A549 treated with GW870086 at 1 μM for 4 hours (cell line): ENCODE measurements at places on chromosomes 1 and 21. TPM values are rescaled to one million over a fixed set of nuclear protein-coding genes. Genes with fewer than 3 reads are reported as not detected.

PHF13 gene
- total RNA-seq = 6.7 to 8.9 TPM (median 8.4 TPM) in 5 replicates

LCE6A gene
- total RNA-seq = not detected in 5 replicates

CA14 gene
- total RNA-seq = not detected in 5 replicates

CYP2J2 gene
- 0.08 TPM in 1 of 5 replicates, not detected in the others for total RNA-seq

SPRR1B gene
- total RNA-seq = not detected in 5 replicates

KMO gene
- 0.58 to 1.4 TPM (median 0.90 TPM) in 5 replicates for total RNA-seq

COL11A1 gene
- 0.88 to 3.0 TPM (median 2.4 TPM) in 5 replicates for total RNA-seq

OR2AK2 gene
- not detected in 5 replicates for total RNA-seq

OR2T35 gene
- not detected in 5 replicates for total RNA-seq

FAM110D gene
- total RNA-seq = 0.07 to 0.10 TPM (median 0.08 TPM) in 3 of 5 replicates, not detected in the others

PRAMEF25 gene
- not detected in 5 replicates for total RNA-seq

HSPB7 gene
- total RNA-seq = 0.06 to 0.26 TPM (median 0.11 TPM) in 3 of 5 replicates, not detected in the others

L1TD1 gene
- not detected in 5 replicates for total RNA-seq

GREM2 gene
- total RNA-seq = 0.14 to 0.18 TPM (median 0.16 TPM) in 4 of 5 replicates, not detected in the other
